Gastrocnemius medialis (tissue), 4 donors: ENCODE measurements at places on chromosomes 2 and 18.

DNA sequence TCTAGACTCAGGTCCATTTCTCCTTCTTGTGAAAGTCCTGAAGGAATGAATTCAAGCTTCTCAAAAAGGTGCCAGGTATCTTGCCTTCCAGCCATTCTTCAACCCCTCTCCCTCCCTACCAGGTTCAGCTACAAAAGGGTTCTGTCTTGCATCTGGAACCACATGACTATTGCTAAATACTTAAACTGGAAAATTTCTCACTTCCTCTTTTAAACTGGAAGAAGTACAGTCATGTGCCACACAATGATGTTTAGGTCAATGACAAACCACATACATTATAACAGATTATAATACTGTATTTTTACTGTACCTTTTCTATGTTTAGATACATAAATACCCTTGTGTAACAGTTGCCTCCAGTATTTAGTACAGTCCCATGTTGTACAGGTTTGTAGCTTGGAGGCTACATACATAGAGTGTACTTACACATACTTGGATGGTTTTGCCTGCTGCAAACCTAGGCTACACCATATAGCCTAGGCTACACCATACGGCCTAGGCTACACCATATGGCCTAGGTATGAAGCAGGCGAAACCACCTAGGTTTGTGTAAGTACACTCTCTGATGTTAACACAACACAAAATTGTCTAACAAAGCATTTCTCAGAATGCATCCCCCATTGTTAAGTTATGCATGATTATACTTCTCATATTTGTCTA is 142.0 kb upstream of the DNMT3A start:
- DNase-seq: no peak

- no peak for DNase-seq
Measured at GRCh38 chr2:107078584-107078983, 192.6 kb upstream of the ST6GAL2 start.

- no peak for DNase-seq
Measured at GRCh38 chr2:74471332-74472065, 981 bp downstream of the MRPL53 start.

GRCh38 chr2:38185012-38185491 is 109.1 kb upstream of the CYP1B1 start:
- no peak for DNase-seq

DNA sequence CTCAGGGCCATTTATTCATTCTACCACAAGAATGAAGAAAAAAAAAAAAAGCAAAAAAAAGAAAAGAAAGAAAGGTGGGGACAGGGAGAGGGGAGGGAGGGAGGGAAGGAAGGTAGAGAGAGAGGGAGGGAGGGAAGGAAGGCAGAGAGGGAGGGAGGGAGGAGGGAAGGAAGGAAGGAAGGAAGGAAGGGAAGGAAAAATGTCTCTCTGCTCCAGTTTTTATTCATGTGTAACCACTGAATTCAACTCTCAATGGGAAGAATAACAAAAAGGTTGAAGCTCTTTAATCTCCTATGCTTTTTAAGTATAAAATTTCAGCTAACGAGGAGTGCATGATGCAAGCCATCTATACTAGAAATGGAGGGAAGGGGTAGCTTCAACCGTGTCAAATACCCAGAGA is 287.3 kb downstream of the MREG start:
- DNase-seq: no peak

- no peak for DNase-seq
Measured at GRCh38 chr2:242034996-242035814, 165.7 kb downstream of the RTP5 start.

GRCh38 chr18:80124131-80124530 is 15.1 kb downstream of the ADNP2 start:
- no peak for DNase-seq

DNA sequence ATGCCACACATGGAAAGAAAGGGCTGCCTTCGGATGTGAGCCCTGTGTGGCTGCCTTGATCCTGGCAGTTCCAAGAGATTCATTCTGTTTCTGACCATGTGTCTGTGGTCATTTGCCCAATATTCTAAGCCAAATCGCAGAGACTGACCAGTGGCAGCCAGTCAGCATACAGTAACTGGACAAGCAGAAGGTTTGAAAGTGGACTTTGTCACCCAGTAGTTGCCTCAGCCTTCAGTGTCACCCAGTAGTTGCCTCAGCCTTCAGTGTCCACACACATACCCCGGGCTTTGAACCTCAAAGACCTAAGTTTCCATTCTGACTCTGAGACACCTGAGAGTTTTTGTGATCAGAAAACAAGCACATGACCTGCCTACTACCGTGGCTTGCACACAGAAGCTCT is 5.0 kb downstream of the RFX8 start:
- no peak for DNase-seq

DNA sequence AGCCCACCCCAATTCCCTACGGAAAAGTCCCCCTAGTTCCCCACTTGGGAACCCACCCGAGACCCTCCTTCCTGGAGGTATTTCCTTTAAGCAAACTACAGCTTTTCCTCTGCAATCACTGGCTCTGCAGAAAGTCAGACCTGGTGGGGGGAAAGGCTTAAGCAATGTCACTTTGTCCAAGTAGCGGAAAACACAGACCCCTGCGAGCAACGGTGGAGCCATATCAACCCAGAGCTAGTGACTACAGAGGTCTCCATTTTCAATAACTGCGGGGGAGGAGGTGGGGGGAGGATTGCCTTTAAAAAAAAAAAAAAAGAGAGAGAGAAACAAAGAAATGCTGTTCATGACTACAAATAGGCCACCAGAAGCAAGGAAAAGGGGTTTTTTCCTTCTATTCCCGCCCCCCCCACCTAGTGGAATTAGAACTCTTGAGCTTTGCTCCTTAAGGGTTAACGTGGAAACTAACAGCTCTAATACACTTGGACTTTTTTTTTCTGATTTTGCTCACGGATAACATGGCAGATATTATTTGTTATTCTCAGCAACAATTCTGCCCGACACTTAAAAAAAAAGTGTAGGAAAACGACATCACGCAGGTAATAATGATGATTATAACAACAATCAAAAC is 1.1 kb upstream of the FRZB start:
- no peak for DNase-seq

DNA sequence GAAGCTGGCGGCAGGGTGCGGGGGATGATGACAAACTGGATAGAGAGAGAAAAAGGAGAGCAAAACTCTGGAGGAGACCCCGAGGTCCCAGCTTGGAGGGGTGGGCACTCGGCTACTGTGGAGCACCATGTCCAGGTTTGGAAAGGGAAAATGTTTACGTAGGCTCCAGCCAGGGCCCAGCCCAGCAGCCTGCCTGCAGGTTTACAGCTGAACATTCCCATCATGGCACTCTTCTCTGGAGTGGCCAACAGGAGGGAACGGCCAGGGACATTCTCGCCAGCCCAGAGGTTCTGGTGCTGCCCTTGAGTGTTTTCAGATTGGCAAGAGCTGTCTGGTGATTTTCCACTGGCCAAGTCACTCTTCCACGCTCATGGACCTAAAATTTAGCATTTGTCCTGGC is 262.9 kb upstream of the TCF4 start:
- no peak for DNase-seq

- DNase-seq: no peak
Measured at GRCh38 chr2:8454797-8455196, 227.1 kb upstream of the ID2 start.

DNA sequence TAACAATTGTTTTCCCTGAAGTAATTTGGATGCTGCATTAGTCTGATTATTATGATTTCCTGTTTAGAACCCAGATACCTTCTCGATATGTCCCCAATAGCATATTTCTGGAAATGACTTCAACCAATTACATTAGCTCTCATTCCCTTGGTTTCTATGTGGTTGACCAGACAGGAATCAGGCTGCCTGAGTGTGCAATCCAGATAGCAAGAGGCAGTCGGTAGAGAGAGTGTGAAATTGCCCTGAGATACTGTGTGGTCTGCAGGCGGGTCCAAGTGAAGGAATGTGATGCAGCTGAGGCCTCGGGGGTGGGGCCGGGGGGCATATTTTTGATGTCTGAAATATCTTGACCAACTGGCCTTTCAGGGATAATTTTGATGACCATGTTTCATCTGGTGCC is 143.9 kb upstream of the ITGA6 start:
- no peak for DNase-seq

DNA sequence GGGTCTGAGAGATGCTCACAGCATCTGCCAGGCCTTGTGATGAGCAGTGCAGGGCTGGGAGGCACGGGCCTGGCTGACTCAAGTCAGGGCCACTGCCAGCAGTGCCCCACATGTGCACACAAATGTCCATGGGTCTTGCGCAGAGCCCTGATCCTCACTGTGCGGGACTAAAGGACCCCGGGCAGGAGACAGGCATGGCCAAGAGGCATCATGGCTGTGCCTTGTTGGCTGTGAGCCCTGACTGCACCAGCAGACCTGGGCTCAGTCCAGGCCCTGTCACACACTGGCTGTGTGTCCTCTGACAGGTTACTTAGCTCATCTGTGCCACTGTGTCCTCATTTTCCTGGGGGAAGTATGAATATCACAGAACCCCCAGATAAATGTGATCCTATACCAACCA is 4.0 kb downstream of the KCNIP3 start:
- no peak for DNase-seq

- no peak for DNase-seq
Measured at GRCh38 chr2:62180975-62181374, 14.9 kb upstream of the B3GNT2 start.

DNA sequence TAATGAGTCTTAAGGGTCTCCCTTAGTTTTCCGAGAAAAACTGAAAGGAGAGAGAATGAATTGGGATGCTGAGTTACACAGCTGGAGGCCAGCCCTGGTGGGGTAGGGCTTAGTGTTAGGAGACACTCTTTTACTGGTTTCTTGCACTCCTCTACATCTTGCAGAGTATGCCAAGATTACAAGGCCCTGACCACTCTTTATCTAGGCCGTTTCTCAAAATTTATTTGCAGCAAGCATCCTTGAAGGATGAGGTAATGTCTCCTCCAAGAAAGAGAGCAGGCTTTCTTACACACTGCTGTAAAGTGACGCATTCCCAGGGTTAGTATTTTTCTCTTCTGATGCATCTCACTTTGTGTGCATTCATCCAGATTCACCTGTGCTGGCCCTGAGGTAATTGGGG is 166.2 kb downstream of the TDRD15 start:
- no peak for DNase-seq
